ENCODE measurements at places on chromosomes 16 and 17.
A peak's percentile ranks its signal among the peaks of the same experiment; 100 is the strongest.

GRCh38 chr17:60160829-60161501 is 11.2 kb downstream of the CA4 start:
- DNase-seq: no peak

DNA sequence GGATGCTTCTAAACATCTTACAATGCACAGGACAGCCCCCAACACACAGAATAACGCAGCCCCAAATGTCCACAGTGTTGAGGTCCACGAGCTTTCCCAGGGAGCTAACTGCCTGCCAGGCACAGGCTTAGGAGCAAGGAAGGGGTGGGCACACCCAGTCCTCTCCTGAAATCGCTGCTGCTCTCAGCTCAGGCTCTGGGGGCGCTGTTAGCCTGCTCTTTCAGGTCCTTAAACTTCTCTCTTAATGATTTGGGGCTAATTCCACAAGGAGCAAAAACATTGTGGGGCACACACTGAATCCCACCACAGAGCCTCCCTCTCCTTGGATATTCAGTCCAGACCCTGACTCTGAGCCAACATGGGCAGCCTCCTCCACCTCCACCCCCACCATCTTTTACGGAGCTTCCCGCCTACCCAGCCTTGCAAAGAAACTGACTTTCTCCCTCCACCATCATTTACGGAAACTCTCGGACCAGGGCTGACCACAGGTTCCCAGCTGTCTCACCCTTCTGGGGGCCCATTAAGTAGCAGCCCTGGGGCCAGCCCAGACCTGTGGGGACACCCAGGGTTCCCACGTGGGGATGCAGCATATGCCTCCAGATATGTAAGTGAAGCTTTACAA is 1.1 kb downstream of the CD300H start:
- no peak for DNase-seq

- DNase-seq: no peak
Measured at GRCh38 chr17:4305224-4305623, 41.4 kb upstream of the ANKFY1 start.

DNA sequence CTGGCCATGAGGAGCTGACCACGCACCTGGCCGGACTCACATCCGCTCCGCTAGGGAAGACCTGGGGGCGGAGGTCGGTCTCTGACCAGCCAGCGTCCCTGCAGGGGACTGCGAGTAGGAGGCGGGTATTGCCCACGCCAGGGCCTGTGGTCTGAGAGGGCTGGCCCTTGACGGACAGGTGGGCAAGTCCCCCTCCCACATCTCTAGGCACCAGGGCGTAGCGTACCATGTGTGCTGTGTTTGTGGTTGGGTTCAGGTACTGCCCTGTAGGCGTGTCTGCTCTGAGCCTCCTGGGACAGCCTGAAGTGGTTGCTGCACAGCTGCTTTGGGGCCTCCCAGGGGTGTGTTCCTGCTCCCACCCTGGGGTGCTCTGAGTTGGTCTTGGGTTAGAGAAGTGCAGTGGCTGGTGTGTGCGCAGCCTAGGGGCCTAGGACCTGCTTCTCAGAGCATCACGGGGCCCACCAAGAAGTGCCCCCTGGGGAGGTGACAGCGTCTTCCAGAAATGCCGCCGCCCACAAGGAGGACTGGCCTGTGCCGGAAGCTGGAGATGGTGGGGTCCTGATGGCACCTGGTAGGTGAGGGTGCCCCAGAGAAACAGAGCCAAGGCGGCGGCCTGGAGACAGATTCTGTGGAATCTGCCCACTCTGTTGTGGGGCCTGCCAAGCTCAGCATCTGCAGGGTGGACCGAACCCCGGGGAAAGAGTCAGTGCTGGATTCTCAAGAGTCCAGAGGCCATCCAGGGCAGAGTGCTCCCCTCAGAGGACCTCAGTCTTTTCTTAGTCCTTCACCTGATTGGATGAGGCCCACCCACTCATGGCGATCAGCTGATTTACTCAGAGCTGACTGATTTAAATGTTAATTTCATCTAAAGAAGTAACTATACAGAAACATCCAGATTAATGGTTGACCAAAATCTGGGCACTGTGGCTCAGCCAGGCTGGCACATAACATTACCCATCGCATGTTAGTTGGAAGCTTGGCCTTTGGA is 48.3 kb downstream of the WDR45B start:
- no peak for DNase-seq

DNA sequence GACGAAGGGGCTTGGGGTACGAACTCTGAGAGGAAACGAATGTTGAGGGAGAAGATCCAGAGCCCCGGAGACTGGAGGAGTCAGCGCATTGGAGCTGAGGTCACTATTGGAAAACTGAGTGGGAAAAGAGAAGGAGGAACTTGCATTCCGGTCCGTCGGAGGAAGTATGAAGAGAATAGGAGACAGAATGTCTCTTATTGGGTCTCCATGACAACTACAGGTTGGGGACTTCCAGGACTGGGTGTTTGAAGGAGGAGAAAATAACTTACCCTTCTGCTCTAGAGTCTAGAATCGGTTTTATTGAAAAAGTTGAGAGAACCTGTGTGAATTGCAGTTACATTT is 537 bp downstream of the GOSR1 start:
- no peak for DNase-seq

- DNase-seq: no peak
Measured at GRCh38 chr16:56767024-56767423, 37.1 kb downstream of the NUP93 start.

GRCh38 chr17:45291171-45291805 is 25.5 kb downstream of the MAP3K14 start:
- no peak for DNase-seq

DNA sequence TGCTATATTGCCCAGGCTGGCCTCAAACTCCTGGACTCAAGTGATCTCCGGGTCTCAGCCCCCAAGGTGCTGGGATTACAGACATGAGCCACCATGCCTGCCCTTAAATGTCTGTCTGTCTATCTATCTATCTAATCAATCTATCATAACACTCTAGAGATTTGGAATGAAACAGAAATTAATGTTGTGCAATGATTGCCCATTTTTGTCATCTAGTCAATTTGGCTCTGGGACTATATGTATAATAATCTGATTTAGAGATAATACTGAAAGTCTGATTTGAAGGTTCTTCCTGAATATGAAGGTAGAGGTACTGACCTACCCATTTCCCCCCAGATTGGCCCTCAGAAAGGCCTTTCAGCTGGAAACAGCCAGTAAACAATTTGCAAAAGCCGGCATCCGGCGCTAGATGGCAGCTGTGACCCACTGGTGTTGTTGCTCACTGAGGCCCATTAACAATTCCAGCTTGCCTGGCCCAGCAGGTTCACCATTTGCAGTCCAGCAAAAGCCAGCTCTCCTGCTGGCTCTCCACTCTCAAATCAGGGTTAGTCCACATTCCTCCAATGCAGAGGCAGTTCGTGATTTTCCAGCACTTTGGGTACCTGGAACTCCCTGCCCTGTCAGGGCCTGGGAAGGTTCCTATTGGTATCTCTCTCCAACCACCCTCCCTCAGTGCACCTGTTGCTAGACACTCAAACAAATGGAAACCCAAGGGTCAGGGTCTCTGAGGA is 22.9 kb upstream of the C16orf87 start:
- peak; percentile 27 for DNase-seq

DNA sequence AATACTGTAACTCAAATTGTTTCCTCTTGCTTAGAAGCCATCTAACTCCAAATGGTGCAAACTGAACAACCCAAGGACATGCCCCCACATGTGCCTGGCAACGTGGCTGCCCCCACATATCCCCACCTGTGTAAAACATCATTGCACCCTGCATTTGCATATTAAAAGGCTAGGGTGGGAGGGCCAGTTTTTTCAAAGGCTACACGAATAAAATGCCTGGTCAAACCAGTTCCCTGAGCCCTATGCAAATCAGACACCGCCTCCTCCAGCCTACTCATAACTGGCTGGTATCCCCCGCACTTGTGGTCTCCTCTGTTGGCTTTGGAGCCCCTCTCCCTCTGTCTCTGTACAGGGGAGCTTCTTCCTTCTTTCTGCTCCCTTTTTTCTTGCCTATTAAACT is 26.7 kb downstream of the C16orf54 start:
- no peak for DNase-seq

GRCh38 chr16:31397701-31398100 is 4.6 kb downstream of the ITGAD start:
- DNase-seq: no peak

- DNase-seq: no peak
Measured at GRCh38 chr17:57368637-57369336, 112.5 kb downstream of the MSI2 start.

GRCh38 chr16:48680881-48681280 is 70.9 kb upstream of the N4BP1 start:
- DNase-seq: no peak

DNA sequence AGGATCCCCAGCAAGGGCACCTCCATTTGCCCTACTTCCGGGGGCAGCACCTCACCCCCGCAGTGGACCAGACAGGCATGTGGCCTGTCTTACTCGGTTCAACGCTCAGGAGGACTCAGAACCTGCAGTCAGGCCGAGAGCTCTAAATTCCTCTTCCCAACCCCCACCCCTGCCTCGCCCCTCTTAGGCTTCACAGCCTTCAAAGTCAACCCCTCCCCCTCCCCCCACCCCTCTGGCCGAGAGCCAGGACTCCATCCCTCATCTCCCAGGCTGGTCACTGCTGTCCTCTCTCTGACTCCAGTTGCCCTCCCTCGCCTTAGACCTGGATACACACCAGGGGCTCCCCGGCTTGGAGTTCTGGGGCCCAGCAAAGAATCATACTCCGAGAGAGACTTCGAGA is 8.1 kb upstream of the HS3ST6 start:
- no peak for DNase-seq

- DNase-seq: no peak
Measured at GRCh38 chr17:40463122-40463550, 19.9 kb downstream of the IGFBP4 start.

DNA sequence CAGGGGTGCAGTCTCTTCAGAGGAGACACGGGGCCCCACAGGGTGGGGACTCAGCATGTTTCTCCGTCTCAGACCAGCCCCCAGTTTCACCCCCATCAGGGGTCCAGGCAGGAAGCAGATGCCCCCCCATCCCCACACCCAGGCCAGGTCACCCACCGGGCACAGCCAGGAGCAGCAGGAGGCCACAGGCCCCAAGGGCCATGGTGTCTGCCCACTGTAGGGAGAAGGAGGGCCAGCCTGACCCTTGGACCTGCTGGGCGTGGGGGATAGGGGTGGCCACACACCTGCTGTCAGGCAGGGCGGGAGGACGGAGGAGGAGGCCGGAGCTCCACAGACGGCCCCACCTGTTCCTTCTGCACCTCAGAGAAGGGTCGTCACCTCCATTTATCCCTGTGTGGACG is at the start of gene TPSG1:
TSS of gene TPSG1 (minus strand) at position 218 of the 401 bp plus-strand sequence. CDS start at position 202, 16 bp downstream.
- DNase-seq: no peak

DNA sequence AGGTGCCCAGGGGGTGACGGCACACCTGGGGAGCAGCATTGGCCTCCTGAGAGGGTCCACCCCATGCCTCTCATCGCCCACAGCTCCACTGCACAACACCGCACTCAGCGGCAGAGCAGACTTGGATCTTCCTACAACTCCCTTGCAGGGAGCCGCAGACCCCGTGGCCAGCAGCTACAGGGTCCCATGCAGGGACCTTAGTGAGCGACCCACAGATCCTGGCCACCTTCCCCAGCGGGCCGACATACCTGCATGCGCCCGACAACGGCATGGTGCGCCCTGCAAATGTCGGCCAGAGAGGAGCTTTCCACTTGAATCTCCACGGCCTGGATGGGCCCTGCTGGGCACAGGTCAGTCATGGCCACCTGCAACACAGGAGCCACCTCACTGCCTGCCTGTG is 8.4 kb downstream of the FAAP100 start:
- no peak for DNase-seq

- DNase-seq: no peak
Measured at GRCh38 chr16:87778476-87778829, 12.7 kb upstream of the KLHDC4 start.

DNA sequence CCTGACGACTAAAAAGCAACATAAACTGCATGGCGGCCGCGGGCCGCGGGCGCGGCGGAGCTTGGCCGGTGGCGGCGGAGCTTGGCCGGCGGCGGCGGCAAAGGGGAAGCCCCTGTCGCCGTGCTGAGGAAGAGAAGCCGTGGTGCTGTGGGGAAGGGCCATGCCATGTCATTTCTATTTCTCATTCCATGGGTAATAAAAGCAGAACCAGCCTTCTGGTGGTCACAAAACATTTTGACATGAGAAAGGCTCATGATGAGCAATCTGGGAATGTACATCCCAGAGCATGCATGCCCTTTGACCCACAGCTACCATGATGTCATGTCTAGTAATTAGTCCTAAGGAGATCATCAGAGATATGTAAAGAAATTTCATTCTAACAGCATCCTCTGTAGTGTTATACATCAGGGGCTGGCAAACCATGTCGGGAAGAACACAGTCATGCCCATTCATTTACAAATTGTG is 23.9 kb upstream of the HEATR6 start:
- no peak for DNase-seq

DNA sequence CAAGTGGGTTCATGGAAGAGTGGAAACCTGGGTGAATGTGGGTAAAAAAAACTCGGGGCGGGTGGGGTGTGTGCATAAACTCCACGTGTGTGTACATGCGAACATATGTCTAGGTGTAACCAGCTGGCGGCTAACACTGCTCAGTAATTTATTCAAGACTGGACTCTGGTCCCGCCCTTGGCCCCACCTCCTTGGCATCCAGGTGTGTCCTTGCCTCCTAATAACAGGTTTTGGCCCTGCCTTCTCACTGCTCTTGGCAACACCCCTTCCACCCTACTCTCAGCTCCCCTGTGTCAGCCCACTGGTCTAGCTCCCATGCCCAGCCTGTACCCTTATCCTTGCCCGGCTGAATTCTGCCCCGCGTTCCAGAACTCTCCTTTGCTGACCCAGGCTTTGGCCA is 8.3 kb downstream of the FLII start:
- DNase-seq: no peak

- DNase-seq: no peak
Measured at GRCh38 chr17:29766796-29767327, 144.2 kb upstream of the CORO6 start.

GRCh38 chr17:34237458-34237857 is 17.6 kb upstream of the CCL2 start:
- DNase-seq: no peak

GRCh38 chr17:4180791-4181190 is 37.8 kb downstream of the CYB5D2 start:
- DNase-seq: no peak

- DNase-seq: no peak
Measured at GRCh38 chr17:29555840-29556239, 11.0 kb downstream of the ABHD15 start.

DNA sequence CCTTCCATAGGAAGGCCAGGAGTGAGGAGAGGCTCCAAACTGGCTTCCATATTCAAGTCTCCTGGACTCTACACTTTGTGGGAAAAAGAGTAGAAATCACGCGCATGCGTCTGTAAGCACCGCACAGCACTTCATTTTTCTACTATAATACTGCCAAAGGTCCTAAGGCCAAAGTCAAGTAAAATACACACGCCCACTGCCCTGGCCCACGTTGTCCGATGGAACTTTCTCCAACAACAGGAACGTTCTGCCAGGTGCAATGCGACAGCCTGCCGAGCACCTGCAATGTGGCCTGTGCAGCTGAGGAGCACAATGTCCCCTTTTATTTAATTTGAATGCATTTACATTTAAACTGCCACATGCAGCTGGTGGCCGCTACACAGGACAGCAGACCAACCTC is 23.5 kb downstream of the DNASE1 start:
- DNase-seq: no peak

Measured in activated CD4-positive, CD25-positive, alpha-beta regulatory T cell (primary cell).